ENCODE measurements at places on chromosomes 3 and 15.
A peak's percentile ranks its signal among the peaks of the same experiment; 100 is the strongest.

GRCh38 chr3:13251166-13251903 lies 168.8 kb downstream of the NUP210 start:
- no peak for DNase-seq

DNA sequence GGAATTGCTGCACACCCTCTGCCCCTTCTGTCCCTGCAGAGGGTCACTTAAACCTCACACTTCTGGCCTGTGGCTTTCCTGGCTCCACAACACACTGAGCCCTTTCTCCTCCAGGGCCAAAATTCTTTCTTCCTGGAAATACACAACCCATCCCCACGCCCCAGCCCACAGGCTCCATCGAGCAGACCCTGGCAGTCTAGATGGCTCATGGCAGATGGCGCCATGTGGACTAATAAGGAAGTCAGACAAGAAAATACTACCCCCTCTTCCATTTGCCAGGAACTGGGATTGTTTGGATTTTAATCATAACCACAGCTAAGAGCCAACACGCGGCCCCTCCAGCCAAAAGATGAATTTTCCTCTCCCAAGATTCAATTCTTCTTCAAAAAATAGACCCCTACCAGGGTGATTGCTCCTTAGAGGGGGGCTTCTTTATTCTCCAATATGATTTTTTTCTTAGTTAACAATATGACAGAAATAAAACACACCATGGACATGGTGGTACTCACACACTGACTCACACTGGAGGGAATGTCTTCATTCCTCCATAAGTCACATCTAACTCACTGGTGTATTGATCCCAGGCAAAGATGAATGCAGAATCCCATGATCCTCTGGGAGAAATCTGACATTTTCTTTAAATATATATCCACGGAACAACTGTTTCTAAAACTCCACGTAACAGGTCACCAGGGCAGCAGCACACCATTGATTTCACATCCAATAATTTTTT lies 111.5 kb downstream of the NTRK3 start:
- no peak for DNase-seq

DNA sequence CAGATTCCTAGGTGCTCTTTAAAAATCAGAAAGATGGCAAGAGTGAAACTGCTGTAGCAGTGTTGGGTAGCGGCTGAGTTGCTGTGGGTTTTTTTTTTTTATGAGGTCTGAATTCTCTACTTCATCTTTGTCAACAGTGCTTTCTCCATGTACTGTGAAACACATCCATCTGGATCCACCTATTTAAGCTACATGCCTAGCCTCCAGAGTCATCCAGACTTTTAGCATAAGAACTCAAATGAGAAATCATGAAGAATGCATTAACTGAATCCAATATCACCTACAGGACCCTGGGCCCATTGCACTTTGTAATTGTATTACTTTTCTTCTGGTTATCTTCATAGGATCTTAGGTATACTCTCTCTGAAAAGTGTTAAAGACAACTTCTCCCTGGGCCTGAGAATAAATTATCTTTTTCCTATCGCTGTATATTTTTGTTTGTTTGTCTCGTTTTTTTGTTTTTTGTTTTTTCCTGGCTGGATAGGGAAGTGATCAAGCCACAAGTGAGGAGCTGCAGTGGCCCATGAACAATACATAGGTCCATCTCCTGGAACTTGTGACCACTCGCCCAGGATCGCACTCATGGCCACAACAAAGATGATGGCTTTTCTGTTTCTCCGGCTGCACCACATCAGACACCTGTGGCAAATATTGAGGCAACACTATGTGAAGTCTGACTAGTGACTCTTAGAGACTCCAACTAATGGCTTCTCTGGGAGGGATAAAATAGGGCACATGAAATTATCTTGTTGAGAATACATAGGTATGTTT lies 609.9 kb upstream of the AGTR1 start:
- no peak for DNase-seq

DNA sequence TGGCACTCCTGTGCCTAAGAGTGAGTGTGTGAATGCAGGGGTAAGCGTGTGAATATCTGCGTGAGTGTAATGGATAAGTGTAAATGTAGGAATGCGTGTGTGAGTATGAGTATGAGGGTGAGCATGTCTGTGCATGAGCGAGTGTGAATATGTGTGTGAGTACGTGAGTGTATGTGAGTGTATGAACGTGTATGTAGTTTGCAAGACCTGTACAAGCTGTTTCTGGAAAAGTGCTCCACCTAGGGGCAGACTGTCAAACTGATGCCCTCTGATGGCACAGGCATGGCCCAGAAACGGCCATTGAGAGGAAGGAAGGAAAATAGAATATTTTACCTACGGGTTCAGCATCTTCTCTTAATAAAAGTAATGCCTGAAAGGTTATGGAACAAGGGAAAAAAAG lies 24.4 kb upstream of the FRMD4B start:
- DNase-seq, result peak; percentile 64

DNA sequence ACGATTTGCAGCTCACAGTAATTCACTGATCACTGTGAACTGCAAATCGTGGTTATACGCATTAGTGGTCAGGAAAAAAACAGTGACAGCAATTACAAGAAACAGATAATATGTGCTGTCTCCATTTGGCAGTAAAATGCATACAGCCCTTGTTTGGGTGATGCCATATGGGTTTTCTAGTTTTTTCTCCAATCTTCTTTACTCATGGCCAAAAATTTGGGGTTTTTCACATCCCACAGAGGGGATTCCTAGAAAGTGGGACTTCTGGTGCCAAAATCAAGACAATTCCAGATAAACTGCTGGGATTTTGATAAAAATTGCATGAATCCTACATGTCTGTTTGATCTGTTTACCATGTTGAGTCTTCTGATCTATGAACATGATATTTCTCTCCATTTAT lies 15.6 kb downstream of the NDN start:
- no peak for DNase-seq

- DNase-seq, result peak; percentile 41
Observed at GRCh38 chr3:170383567-170383966, 26.1 kb downstream of the SKIL start.

DNA sequence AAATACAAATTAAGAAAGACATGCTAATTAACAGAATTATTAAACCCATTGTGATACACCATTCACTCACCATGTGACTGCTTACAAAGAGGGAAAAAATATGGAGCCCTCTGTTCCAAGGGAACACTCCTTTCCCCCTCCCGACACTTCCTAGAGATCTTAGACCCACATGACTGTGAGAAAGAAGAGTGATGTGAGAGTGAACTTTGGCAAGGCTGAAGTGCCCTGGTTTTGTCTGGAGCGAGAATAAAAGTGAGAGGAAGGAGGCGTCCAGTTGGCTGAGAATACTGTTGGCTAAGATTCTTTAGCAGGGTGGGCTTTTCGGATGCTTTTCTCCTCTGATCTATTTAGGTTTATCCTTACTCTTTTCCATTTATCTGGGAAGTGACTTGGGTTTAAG lies 14.1 kb downstream of the CHL1 start:
- DNase-seq, result no peak

DNA sequence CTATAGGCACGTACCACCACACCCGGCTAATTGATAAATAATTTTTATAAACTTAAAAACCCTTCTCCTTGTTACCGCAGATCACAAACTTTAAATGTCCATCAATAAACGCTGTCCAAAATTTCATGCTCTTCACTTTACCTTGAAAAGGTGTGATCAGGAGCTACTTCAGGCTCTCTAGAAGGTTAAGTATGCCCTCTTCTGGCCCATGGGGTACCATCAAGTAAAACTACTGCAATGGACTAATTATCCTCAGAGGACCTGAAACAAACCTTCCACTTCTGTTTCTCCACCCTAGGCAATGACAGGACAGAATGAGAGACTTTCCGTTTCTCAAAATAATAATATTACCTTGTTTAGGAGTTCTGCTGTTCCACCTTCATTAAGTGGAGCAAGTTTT lies 9.2 kb downstream of the LZTFL1 start:
- DNase-seq, result no peak

- no peak for DNase-seq
Observed at GRCh38 chr3:123284399-123285010, 82.8 kb downstream of the SEC22A start.
